ENCODE measurements at places on chromosomes 4 and X.

- DNase-seq: no peak
These were observed 29.9 kb upstream of the GPC4 start for GRCh38 chrX:133444952-133445831.

GRCh38 chr4:75142850-75143249 is 209.9 kb downstream of the PARM1 start:
- DNase-seq: no peak

DNA sequence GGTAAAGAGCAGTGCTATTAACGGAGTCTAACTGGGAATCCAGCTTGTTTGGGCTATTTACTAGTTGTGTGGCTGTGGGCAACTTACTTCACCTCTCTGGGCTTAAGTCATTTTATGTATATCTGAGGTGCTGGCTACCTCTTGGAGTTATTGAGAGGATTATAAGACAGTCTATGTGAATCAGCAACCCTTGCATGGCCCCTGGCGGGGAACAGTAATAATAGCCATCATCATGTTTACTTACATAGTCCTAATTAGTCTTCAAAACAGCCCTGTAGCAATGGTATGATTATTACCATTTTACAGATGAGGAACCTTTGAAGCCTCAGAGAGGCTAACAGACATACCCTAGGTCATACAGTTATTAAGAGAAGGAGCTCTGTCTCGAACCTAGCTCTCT is 1.5 kb downstream of the HPRT1 start:
- no peak for DNase-seq

DNA sequence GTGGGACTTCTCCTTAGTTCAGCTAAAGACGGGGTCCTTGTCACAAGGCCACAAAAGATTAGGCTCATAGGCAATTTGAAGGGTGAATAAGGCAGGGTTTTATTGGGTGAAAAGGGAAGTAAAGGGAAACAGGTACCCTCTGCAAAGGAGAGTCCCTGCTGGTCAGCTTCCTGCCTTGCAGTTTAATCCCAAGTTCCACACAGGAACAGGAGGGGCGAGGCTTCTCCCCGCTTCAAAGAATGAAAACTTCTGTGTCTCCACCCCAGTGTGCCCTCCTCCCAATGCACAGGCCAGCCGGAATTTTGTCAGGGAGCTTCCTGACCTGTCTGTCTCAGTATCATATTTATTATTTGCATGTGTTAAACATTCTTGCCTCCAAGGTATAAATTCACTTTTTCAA is 37.1 kb downstream of the ITM2A start:
- no peak for DNase-seq

DNA sequence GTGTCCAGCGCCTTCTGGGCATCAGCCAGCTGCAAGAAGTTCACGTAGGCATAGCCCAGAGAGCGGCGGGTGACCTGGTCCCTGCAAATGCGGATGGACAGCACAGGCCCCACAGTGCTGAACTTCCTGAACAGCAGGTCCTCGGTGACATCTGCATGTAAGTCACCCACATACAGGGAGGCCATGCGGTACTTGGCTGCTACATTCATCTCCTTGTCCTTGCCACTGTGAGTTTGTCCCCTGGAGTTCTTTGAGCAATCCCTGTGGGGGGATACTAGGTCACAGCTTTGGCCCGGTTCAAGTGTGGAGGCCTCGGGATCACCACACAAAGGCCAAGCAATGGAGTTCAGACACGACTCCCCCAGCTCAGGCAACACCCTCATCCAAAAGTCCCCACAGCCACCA is 776 bp downstream of the PABPC4L start:
- DNase-seq: no peak

DNA sequence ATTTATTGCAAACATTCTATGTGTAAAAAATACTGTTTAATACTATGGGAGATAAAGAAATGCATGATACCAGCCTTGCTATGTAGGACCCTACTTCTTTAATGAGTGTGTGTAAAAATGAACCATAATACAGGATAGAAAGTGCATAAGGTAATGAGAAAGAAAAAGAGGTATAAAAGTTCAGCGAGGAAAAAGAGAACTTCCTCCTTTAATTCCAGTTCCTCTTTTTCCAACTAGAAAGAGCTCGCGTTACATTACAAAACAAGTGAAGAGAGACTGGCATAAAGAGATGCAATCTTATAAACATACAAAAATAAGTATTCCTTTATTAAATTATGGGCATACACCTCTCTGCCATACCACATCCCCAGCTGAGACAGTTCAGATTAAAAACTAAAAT is 77.4 kb downstream of the ANKRD17 start:
- DNase-seq: no peak

DNA sequence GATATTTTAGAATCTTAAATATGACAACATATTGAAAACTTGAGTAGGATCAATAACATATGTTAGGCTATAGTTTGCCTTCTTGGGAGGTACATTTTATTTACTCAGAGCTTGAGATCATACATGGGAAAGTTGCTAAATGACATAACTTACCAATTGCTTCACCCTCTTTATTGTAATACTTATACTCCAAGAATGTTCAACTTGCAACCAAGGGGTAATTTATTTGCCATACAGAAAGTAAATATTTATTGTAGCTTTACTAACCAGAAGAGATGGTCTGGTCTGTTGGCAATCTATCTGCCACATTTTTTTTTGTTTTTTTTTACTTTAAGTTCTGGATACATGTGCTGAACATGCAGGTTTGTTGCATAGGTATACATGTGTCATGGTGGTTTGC is 426.6 kb downstream of the ARHGAP24 start:
- DNase-seq: no peak

- no peak for DNase-seq
These were observed 71.5 kb downstream of the ACOX3 start for GRCh38 chr4:8368998-8369397.

GRCh38 chr4:88217169-88217568 is 58.7 kb upstream of the ABCG2 start:
- no peak for DNase-seq

GRCh38 chrX:1012678-1013300 is 199.7 kb downstream of the CRLF2 start:
- DNase-seq: no peak

DNA sequence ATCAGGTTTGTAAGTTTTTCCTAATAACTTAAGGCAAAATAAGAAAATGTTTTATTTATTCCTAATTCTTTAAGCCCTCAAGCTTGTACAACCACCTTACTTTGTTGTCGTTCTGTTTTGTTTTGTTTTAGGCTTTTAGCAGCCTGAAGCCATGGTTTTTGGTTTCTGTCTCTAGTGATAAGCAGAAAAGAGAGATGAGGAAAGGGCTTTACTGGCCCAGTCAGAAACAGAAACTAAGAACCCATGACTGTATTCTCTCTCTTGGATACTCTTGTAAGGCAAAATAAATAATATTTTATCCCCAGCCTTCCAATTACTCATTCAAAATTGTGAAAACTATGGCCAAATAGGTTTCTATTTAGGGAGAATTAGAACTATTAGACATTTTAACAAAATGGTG is 29.4 kb downstream of the TBC1D19 start:
- no peak for DNase-seq

DNA sequence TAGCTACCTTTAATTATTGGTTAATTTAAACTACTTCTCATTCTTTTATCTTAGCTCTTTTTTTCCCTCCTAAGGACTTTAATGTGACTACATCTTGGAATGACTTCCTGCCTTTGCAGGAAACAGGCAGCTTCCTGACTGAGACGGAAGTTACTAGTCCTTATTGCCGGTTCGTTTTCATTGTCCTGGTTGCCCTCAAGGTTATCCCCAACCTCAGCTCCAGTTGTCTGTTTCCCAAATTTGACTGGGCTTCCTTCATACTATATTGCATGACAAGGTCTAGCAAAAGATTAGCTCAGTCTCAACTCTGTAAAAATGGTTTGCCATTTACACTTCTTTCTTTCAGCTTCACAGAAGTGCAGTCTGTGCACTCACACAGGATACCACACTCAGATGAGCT is 109.9 kb upstream of the DDX53 start:
- no peak for DNase-seq

DNA sequence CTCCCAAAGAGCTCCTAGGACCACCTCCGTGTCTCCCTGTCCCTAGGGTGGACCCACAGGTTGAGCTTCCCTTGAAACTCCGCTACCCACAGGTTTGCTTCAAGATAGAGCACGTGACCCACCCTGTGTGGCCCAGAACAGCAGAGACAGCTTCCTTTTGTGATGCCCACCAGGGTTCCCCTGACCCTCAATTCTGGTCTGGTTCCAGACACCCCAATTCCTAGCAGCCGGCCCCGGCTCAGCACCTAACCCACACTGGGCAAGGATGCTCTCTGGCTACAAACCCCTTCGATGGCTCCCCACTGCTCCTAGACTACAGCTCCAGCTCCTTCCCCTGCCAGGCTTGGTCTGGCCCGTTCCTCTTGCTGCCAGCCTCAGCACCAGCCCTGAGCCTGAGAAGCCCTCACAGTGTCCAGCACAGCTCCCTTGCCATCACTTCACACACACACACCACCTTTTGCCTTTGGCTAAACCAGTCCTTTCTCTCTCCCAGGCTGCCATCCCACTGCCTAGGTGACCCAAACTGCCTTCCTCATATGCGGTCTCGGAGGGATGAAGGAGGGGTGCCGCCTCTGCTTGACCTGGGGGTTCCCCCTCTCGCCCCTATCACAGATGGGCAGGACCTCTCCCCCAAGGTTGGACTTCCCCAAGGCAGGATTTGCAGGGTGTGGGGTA is 6.2 kb downstream of the PNCK start:
- DNase-seq: no peak

- no peak for DNase-seq
These were observed 129.5 kb downstream of the LARP7 start for GRCh38 chr4:112766422-112766821.

DNA sequence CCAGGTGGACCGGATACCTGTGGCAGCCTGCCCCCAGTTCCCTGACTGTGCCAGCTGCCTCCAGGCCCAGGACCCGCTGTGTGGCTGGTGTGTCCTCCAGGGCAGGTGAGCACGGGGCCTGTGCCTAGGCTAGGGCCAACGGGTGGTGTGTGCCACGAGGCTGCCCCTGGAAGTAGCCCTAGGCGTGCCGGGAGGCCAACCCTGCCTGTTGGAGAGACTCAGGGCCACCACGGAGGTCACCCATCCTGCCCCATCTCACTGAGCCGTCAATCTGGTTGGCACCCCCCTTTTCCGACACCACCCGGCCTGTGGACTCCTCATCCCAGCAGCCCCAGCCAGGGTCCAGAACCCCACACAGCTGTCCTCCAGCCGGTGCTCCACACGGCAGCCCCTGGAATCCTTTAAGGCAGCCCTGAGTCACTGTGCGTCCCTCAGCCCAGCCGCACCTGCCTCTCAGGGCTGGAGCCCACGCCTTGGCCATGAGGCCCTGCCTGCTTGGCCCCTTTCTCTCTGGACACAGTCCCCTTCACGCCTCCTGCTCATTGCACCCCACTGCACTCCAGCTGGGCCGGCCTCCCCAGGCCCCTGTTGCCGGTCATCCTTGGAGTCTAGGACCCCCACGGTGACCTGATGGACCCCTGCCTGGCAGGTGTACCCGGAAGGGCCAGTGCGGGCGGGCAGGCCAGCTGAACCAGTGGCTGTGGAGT is 5.3 kb downstream of the PLXNB3 start:
- no peak for DNase-seq

GRCh38 chr4:154422152-154422551 is 69.4 kb downstream of the DCHS2 start:
- no peak for DNase-seq

DNA sequence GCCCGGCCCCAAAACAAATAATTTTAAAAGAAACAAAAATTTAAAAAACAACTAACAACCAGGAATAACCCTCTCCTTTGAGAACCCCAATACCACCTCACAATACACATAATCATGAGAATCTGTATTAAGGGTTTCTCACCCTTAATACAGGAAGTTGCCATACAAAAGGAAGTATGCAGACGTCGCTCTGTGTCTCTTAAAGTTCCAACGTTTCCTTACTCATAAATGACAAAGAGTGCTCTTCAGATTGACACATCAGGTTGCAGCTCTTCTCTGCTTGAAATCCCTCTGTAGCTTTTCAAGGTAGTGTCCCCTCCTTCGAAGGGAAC is 73.9 kb upstream of the IRF2 start:
- DNase-seq: no peak

DNA sequence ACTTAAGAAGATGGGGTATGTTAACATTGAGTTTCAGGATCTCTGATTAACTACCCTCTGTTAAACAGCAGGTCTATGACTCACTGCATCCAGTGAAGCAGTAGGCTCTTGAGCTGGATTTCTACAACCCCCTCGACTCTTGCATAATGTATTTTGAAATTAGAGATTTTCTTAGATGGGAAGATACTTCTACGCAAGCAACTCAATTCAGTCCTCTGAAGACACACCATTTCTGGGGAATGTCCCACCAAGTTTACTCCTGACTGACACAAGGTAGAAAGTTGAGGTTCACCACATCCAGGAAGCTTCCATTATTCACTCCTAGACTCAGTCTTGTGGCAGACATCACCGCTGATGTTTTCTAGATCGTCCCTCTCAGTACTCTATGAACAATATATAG is 12.9 kb downstream of the PALLD start:
- no peak for DNase-seq

DNA sequence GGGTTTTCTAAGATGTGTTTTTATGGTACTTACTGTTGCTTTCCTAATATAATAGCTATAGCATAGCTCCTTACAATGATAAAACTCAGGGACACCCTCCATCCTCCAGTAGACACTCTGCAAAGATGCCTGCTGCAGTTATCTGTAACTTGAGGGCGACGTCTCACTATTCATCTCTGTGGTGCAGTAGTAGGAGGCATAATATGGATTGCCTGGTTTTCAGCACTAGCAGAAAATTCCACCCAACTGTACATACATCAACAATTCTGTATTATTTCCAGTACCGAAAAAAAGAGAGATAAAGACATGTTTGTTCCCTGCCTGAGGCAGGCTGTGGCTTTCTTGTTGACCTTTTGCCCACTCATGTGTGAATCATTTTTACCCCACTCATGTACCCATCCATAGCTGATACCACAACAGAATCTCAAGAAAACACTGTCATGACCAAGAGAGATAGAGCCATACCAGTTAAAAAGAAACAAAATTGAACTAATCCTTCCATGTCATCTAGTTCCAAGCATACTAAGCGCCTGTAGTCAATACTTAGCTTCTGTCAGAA is 220.1 kb downstream of the RAB28 start:
- DNase-seq: no peak

- DNase-seq: no peak
These were observed 527.3 kb downstream of the TLL1 start for GRCh38 chr4:166400270-166400894.

GRCh38 chr4:47669946-47670345 is 167.9 kb downstream of the CORIN start:
- no peak for DNase-seq

- DNase-seq: no peak
These were observed 73.2 kb downstream of the FBXW7 start for GRCh38 chr4:152462695-152463094.

- no peak for DNase-seq
These were observed 67.1 kb downstream of the SHROOM2 start for GRCh38 chrX:9853307-9853706.

GRCh38 chr4:83974111-83974780 is 438.3 kb downstream of the GPAT3 start:
- DNase-seq: no peak

All from CD4-positive, alpha-beta T cell (primary cell).